ENCODE measurements at places on chromosomes 6 and 20. TPM values are rescaled to one million over a fixed set of nuclear protein-coding genes. Genes with fewer than 3 reads are reported as not detected.

DNA sequence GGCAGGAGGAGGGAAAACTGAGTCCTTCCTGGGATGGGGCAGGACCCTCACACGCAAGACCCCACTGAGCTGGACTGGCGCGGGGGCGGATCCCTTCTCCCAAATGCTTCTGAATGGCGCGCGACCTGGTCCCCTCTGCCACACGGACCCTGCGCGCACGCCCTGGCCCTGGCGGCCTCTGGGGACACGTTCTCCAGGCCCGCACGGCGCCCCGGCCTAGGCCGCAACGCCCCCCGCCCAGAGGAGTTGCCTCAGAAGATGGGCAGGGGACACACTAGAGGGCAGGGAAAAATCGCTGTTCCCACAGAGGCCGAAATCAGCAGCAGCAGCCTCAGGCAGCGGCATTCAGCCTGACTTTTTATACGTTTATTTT is 45.2 kb upstream of the OSTM1 start:
- no peak for DNase-seq
- H3K4me1 ChIP-seq, result peaks cover 8% of the 10 kb centered on the region
- no peak overlapping the region for H3K4me3 ChIP-seq

CRIP3 gene
- 5.8 TPM for total RNA-seq

PTCHD4 gene
- total RNA-seq, result 0.15 TPM

- no peaks in the 10 kb centered on the region for H3K27me3 ChIP-seq
- H3K4me3 ChIP-seq, result no peak overlapping the region
- DNase-seq, result no peak
- H3K36me3 ChIP-seq, result no peaks in the 10 kb centered on the region
Observed at GRCh38 chr20:57592263-57593092, 27.7 kb downstream of the ZBP1 start.

GRCh38 chr6:26445934-26446667 is 5.8 kb downstream of the BTN3A3 start:
- no peak overlapping the region for H3K4me3 ChIP-seq
- no peak overlapping the region for H3K27ac ChIP-seq
- H3K27me3 ChIP-seq, result no peaks in the 10 kb centered on the region
- peaks cover 2% of the 10 kb centered on the region for H3K36me3 ChIP-seq
- DNase-seq, result no peak

AGPAT1 gene
- total RNA-seq, result 25.8 TPM

GRCh38 chr6:37039958-37040357 is 34.5 kb downstream of the FGD2 start:
- DNase-seq, result no peak
- H3K4me1 ChIP-seq, result no peaks in the 10 kb centered on the region
- no peak overlapping the region for H3K4me3 ChIP-seq

DNA sequence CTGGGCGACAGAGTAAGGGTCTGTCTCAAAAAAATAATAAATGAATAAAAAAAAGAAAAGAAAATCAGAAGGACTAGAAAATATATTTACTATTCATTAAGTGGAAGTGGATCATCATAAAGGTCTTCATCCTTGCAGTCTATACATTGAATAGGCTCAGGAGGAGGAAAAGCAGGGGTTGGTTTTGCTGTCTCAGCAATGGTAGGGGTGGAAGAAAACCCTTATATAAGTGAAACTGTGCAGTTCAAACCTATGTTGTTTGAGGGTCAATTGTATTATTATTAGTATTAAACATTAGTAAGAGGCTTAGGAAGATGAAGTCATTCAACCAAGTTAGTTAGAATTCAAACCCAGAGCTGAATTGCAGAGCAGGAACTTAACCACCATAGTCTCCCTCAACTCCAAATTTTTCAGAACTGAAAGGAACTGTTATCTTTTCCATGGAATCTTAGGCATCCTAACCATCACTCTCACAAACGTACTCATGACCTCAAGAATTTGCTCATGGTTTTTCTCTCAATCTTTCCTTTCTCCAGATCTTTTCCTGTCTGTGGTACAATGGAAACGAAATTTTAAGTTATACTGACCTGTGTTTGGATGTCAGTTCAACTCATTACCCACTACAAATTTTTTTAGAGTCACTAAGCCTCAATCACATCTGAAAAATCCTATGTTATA is 7.7 kb upstream of the SMIM13 start:
- no peaks in the 10 kb centered on the region for H3K27me3 ChIP-seq
- no peaks in the 10 kb centered on the region for H3K36me3 ChIP-seq
- H3K4me1 ChIP-seq, result no peaks in the 10 kb centered on the region
- H3K27ac ChIP-seq, result no peak overlapping the region
- no peak overlapping the region for H3K4me3 ChIP-seq

- no peaks in the 10 kb centered on the region for H3K4me1 ChIP-seq
- no peaks in the 10 kb centered on the region for H3K27me3 ChIP-seq
- DNase-seq, result no peak
- no peaks in the 10 kb centered on the region for H3K36me3 ChIP-seq
Observed at GRCh38 chr6:76004202-76004601, 68.3 kb downstream of the IMPG1 start.

GRCh38 chr20:35166242-35166830 is 5.5 kb upstream of the PROCR start:
- no peaks in the 10 kb centered on the region for H3K27me3 ChIP-seq
- DNase-seq, result peak; percentile 75
- H3K4me3 ChIP-seq, result no peak overlapping the region
- H3K4me1 ChIP-seq, result peaks cover 11% of the 10 kb centered on the region

DNA sequence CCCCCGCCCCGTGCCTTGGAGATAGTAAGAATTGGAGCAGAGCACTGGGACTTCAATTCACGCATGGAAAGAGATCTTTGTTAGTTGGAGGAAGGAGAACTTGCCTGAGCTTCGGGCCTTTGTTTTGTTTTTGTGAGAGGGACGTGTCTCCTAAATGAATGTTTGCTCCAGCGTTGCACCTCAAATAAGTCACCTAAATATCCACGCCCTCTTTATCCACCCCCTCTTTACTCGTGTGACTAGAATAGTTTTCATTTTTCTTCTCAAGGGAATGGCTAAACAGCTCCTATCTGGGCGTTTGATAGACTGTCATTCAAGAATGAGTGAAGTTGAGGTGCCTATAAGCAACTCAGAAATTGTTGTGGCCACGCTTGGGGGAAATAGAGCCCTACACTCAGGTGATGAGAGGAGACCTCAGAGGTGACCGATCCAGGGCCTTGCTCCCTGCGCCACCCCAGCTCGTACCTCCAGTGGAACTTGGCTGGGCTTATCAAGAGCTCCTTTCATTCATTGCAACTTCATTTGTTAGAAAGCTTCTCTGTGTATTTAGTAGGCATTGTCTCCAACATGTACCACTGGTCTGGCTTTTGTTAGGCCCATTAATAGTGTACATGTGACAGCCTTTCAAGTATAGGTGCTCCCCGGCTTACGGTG is 861 bp downstream of the PCMTD2 start:
- H3K27me3 ChIP-seq, result no peaks in the 10 kb centered on the region
- H3K36me3 ChIP-seq, result no peaks in the 10 kb centered on the region
- peak overlapping the region; percentile 78 for H3K27ac ChIP-seq
- peak overlapping the region; percentile 92 for H3K4me3 ChIP-seq
- DNase-seq, result no peak
- peaks cover 11% of the 10 kb centered on the region for H3K4me1 ChIP-seq

SLC16A10 gene
- 7.3 TPM for total RNA-seq

GRCh38 chr6:324116-324728 is 31.9 kb downstream of the DUSP22 start:
- DNase-seq, result no peak
- no peak overlapping the region for H3K4me3 ChIP-seq
- no peak overlapping the region for H3K27ac ChIP-seq
- H3K36me3 ChIP-seq, result no peaks in the 10 kb centered on the region
- H3K4me1 ChIP-seq, result no peaks in the 10 kb centered on the region

- H3K4me1 ChIP-seq, result peaks cover 7% of the 10 kb centered on the region
- peaks cover 91% of the 10 kb centered on the region for H3K36me3 ChIP-seq
- H3K27ac ChIP-seq, result no peak overlapping the region
- no peak for DNase-seq
- no peak overlapping the region for H3K4me3 ChIP-seq
Observed at GRCh38 chr20:440636-441035, 21.7 kb downstream of the TBC1D20 start.

CST5 gene
- total RNA-seq, result not detected

DNA sequence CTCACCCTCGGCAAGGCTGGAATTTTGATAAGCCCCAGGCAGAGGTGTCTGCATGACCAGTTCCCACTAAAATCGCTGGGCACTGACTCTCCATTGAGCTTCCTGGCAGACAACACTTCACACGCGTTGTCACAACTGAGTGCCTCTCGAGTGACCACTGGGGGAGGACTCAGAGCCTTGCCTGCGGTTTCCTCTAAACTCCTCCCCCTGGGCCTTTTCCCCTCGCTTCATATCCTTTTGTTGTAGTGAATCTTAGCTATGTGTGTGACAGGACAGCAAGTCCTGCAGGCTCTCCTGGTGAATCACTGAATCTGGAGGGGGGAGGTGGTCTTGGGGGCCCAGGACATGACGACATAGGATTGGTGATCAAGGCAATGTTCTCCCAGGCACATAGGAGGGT is 670.8 kb downstream of the PRKN start:
- peaks cover 20% of the 10 kb centered on the region for H3K4me1 ChIP-seq
- H3K4me3 ChIP-seq, result no peak overlapping the region
- no peak for DNase-seq
- H3K27me3 ChIP-seq, result no peaks in the 10 kb centered on the region
- no peak overlapping the region for H3K27ac ChIP-seq

- peak; percentile 48 for DNase-seq
- H3K4me1 ChIP-seq, result no peaks in the 10 kb centered on the region
- no peaks in the 10 kb centered on the region for H3K27me3 ChIP-seq
- H3K27ac ChIP-seq, result no peak overlapping the region
Observed at GRCh38 chr20:63977739-63978276, 1.6 kb downstream of the SAMD10 start.

GRCh38 chr6:138241381-138241780 is 23.1 kb upstream of the PBOV1 start:
- no peaks in the 10 kb centered on the region for H3K4me1 ChIP-seq
- DNase-seq, result no peak
- no peaks in the 10 kb centered on the region for H3K36me3 ChIP-seq
- H3K4me3 ChIP-seq, result no peak overlapping the region
- no peak overlapping the region for H3K27ac ChIP-seq

DNA sequence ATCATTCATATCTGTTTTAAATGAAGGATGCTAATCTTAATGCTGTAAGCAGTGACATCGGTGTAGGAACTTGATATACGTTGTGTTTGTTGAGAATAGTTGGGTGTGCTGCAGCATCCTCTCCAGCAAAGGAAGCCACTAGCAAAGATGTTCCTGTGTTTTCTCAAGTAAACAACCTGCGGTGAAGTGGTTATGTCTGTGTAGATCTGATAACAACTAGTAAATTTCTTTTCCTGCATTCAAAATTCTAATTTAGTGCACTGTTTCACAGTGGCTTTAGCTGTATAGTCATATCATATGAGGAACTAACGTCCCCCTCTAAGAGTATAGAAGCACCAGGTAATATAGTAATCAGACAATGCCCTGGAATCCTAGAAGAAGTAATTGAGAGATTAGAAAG is 38.7 kb downstream of the NCOA7 start:
- H3K36me3 ChIP-seq, result no peaks in the 10 kb centered on the region
- no peaks in the 10 kb centered on the region for H3K27me3 ChIP-seq
- no peak overlapping the region for H3K27ac ChIP-seq
- no peak overlapping the region for H3K4me3 ChIP-seq
- DNase-seq, result no peak

STX7 gene
- 19.1 TPM for total RNA-seq

MUC22 gene
- total RNA-seq, result not detected

GRCh38 chr6:49001856-49002541 is 461.1 kb downstream of the MMUT start:
- DNase-seq, result no peak
- H3K27ac ChIP-seq, result no peak overlapping the region
- H3K4me1 ChIP-seq, result no peaks in the 10 kb centered on the region
- H3K36me3 ChIP-seq, result no peaks in the 10 kb centered on the region
- H3K27me3 ChIP-seq, result no peaks in the 10 kb centered on the region
- H3K4me3 ChIP-seq, result no peak overlapping the region

CYP24A1 gene
- total RNA-seq, result not detected

DNA sequence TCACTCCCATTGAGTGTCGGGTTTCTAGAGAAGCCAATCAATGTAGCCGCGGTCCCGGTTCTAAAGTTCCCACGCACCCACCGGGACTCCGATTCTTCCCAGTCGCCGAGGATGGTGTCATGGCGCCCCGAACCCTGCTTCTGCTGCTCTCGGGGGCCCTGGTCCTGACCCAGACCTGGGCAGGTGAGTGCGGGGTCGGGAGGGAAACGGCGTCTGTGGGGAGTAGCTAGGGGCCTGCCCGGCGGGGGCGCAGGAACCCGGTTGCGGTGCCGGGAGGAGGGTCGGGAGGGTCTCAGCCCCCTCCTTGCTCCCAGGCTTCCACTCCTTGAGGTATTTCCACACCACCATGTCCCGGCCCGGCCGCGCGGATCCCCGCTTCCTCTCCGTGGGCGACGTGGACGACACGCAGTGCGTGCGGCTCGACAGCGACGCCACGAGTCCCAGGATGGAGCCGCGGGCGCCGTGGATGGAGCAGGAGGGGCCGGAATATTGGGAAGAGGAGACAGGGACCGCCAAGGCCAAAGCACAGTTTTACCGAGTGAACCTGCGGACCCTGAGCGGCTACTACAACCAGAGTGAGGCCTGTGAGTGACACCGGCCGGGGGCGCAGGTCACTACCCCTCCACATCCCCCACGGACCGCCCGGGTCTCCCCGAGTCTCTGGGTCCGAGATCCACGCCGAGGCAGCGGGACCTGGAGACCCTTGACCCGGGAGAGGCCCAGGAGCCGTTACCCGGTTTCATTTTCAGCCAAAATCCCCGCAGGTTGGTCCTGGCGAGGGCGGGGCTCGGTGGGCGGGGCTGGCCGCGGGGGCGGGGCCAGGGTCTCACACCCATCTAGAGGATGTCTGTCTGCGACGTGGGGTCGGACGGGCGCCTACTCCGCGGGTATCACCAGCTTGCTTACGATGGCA is 35.2 kb upstream of the HLA-G start:
- H3K4me1 ChIP-seq, result no peaks in the 10 kb centered on the region
- H3K4me3 ChIP-seq, result peak overlapping the region; percentile 55
- H3K36me3 ChIP-seq, result no peaks in the 10 kb centered on the region
- peak overlapping the region; percentile 39 for H3K27ac ChIP-seq

DNA sequence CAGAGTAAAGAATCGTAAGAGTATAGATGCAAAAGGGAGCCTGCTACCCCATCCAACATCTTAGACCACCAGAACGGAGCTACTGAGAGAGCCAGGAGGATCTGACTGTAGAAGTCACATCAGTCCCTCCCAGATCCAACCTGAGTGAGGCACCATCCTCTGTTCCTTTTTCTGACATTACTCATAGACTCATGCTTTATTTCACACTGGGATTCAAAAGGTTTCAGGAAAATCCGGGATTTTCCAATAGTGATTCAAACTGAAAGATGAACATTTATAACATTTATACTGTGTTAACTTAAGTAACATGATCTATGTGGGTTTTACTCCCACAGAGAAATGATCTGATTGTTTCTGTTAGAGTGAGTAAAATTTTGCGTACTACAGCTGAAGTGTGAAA is 868.6 kb upstream of the GJE1 start:
- no peaks in the 10 kb centered on the region for H3K4me1 ChIP-seq
- no peaks in the 10 kb centered on the region for H3K36me3 ChIP-seq
- H3K27ac ChIP-seq, result no peak overlapping the region
- H3K27me3 ChIP-seq, result no peaks in the 10 kb centered on the region
- no peak for DNase-seq

OR2H2 gene
- total RNA-seq, result not detected

FABP7 gene
- total RNA-seq, result not detected

SCAND1 gene
- 106 TPM for total RNA-seq

GRCh38 chr6:116945809-116946208 is 68.8 kb downstream of the RFX6 start:
- DNase-seq, result no peak
- H3K36me3 ChIP-seq, result no peaks in the 10 kb centered on the region
- no peak overlapping the region for H3K27ac ChIP-seq
